ENCODE measurements at places on chromosomes 3 and 15.

DNA sequence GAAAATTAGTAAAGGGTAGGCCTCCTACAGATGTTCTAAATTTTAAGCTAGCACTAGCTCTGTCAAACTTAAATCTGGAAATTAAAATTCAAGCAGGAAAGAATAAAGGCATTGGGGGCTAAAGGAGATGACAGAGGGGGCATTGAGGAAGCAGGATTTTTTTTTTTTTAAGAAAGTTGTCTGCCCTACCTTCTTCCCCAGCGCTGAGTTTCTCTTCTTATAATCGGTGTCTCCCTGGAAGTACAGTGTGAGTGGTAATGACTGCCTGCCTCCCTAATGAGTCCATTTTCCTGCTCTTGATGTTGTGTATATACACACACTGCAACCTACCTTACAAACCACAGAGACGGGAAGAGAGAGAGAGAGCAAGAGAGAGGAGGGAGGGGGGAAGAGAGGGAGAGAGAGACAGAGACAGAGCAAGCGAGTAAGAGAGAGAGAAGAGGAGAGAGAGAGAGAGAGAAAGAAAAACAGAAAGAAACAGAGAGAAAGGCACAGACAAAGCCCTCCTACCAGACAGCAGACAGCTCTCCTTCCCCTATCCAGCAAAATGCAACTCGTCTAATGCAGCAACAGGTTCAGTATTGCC is 47.0 kb downstream of the ZBTB20 start:
- DNase-seq = peak; percentile 47

DNA sequence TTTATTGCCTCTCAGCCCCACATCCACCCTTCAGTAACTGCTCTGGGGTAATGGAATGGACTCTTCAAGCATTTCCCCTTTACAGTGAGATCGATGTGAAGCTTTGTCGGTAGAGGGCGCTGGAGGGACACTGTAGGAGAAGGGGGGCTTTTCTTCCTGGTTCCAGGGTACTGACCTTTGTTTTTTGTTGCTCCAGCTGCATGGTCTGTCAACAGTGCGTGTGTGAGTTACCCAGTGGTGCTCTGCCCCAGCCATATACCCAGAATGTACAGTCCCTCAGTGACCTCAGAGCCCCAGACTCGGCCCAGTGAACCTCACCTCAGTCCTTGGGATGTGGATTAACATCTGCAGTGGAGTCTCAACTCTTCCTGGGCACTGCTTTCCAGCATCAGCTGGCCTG is 180.3 kb upstream of the TSC22D2 start:
- no peak for DNase-seq

DNA sequence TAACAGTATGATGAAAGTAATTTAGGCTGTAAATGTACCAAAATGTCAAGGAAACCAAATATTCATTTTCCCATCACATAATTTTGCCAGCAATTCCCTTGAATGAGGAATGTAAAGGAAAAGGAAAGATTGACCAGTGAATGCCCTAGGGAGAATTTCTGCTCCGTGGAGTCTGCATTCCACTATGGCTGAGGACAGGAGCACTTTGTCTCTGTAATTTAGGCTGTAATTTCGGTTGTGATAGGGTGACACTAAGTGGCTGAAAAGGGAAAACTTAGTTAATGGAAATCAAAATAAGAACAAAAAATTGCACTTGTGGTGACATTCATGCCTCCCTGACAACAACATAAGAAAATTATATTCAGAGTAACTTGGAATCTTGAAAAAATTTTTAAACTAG is 8.3 kb upstream of the TMEM207 start:
- DNase-seq = no peak

DNA sequence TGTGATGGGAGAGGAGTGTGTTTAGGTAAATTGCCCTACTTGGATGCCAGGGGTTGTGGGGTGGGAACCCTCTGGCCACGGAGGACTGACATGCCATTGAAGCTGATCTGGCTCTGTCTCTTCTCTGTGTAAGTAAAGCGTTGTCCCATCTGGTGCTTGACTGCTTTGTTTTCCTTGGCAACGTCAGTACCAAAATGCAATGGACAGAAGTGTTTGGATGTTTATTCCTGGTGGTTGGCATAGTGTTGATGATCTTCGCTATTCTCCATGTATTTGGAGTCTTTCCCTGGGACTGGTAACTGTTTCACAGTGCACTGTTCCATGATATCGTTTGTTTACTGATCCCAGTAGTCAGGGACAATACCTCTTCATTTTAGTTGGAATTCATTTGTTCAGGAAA is 130.5 kb upstream of the MCTP2 start:
- DNase-seq = no peak

DNA sequence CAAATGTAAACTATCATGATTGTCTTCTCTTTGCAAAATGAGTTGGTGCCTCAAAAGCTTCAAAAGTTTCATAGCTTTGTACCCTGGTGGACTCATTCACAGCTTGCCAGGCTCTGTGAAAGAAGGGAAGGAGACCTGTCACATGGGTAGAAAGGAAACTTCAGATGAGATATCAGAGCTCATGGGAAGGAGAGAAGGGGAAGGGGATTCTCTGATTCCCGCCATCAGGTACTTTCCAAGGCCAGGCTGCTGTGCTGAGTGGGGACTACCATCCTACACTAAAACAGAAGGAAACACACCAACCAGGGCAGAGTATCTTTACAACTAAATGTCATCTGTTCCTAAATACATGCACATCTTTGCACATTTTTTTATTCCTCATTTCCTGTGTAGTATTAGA is 9.2 kb downstream of the ILDR1 start:
- no peak for DNase-seq
